KBM-7 (cell line): ENCODE measurements at places on chromosomes 12 and 14.

- DNase-seq = no peak
Observed at GRCh38 chr12:30830751-30831150, 76.0 kb upstream of the CAPRIN2 start.

DNA sequence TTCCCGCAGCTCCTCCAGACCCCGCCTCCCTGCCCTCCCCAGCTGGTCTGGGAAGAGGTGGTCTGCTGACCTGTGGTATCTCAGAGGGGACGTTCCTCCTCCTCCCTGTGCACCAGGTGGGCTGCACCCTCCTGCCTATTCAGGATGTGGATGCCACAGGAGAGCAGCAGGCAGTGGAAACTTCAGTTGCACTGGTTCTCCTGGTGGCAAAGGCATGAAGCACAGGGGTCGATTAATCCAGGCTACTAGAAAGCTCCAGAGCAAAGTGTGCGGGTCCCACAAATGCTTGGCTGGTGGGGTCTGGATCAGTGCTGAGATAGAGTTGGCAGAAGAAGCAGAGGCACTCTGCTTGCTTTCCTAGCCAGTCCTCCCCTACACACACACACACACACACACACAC lies 197.0 kb downstream of the SLC41A2 start:
- DNase-seq = no peak

GRCh38 chr12:95118138-95118787 lies 44.8 kb upstream of the NR2C1 start:
- no peak for DNase-seq

- DNase-seq = no peak
Observed at GRCh38 chr12:97024393-97024792, 117.3 kb downstream of the NEDD1 start.

DNA sequence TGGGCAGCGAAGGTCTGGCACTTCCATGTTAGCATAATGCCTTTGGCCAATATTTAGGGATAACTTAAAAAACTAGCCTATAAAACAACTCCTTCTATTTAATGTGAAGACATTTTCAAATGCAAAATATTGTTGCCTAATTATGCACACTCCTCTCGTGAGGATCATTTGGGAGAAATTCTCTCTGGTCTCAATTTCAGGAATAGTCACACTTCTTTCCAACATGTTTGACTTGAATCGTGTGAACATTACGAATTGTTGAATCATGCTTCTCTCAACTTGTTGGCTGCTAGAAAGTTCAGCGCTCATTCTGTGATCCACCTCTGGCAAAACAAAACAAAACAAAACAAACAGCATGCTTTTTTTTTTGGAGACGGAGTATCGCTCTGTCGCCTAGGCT lies 313.2 kb downstream of the SEC23A start:
- DNase-seq = no peak

- no peak for DNase-seq
Observed at GRCh38 chr12:57046086-57046791, 3.7 kb downstream of the MYO1A start.

DNA sequence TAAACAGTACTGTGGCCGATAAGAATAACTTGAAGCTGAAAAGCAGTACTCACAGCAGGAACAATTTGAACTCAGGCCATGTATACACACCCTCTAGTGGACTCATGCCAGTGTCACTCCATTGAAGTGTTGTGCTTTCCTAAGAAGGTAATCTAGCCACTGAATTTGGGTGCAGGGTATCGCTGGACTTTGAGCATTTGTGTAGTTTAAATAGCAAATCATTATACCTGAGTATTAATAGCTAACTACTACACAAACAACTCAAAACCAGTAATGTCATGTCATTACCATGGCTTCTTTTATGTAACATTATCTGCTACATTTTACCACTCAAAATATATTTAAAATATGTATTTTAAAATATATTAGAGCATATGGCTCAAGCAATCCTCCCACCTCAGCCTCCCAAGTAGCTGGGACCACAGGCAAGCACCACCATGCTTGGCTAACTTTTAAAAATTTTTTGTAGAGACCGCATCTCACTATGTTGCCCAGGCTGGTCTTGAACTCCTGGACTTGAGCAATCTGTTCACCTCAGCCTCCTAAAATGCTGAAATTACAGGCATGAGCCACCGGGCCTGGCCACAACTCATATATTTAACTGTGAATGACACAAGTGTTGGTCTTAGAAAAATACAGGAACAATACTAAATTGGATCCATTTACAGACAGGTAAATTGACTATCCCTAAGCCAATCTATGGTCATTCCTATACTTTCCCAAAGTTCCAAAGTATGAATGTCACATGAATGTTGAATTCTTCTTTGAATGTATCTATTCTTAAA lies 25.6 kb upstream of the ARID4A start:
- DNase-seq = no peak

DNA sequence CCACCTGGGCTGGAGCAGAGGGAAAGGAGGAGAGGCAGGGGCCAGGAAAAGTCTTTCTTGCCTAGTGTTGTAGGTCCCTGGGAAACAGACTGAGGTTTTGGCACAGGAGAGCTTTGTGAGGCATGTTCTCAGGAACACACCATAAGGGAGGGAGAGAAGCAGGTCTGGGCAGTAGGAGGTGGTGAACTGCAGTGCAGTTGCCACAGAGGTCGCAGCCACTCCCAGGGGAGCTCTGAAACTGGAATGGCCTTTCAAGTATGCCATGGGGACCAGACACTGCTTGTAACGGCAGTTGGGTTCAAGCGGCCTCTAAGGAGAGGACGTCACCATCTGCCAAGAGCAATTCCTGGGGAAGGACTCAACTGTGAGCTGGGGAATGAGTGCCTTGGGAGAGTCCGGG lies 35.4 kb upstream of the NKX2-8 start:
- DNase-seq = no peak

DNA sequence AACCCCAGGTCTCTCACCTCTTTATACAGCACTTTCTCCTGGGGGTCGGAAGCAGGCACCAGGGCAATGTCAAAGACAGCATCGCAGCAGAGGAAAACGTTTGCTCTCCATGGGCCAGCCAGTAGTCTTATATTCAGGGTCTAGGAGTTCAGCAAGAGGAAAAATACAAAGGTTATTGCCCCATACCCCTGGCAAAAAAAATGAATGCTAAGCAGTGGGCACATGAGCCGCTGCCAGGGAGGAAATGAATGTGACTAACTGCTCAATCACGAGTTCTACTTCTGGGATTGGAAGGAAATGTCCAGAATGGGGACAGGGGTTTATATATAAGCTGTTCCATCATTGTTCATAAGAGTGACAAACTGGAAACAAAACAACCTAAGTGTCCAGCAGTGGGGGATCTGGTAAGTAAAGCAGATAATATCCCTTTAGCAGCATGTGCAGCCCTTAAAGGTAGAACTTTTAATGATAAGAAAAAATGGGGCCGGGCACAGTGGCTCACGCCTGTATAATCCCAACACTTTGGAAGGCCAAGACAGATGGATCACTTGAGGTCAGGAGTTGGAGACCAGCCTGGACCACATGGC lies 53.8 kb downstream of the PHETA1 start:
- DNase-seq = no peak

DNA sequence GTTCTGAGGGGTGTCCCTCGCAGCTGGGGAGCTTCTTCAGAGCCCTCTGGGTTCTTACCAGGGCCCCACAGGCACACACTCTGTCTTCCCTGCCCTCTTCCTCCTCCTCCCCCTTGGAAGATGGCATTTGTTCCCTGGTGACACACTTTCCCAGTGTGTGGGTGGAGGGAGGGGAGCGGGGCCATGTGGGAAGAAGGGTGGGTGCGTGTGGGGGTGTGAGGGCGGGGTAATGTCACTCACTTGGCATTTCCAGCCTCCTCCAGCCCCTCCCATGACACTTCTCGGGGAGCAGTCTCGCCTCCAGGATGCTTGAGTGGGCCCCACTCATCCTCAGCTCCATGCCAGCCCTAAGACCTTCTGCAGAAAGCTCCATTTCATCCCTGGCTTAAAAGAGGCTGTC lies 61.3 kb downstream of the ADCK1 start:
- no peak for DNase-seq

DNA sequence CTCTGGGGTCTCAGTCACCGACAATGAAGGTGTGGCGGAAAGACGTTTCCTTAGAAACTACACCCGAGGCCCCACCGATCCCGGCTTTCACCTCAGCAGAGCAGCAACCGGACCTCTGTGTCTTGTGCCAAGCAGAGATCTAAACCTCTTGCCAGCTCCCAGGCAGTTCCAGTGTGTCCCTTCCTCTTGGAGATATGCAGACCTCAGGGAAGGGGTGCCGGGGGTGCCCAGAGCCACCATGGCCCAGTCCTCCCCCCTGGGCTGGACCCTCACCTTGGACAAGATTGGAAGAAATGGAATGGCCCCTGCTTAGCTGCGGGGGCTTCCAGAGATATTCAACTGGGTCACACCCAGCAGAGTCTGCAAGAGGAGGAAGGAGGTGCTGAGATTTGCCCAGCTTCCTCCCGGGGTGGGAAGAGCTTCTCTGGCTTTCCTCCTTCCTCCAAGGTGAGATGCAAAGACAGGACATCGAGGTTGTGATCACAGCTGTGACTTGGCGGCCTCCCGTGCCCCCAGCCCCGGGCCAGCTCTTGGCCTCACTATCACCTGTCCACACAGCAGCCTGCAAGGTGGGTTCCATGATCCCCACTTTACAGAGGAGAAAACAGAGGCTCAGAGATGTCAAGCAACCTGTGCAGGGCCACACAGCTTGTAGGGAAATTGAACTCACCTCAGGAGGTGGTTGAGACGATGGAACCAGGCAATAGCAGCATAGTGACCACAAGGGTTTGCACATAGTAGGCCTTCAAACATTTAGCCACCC lies 281.7 kb upstream of the RTL1 start:
- DNase-seq = no peak
